Stimulated activated CD8-positive, alpha-beta memory T cell treated with anti-CD3 and anti-CD28 coated beads, Interleukin-15, amount 100 ng/mL, for 1 hour (primary cell): ENCODE measurements at places on chromosomes 1 and 21.

GRCh38 chr1:116891396-116892079, 18.2 kb upstream of the PTGFRN start:
- no peak for DNase-seq

DNA sequence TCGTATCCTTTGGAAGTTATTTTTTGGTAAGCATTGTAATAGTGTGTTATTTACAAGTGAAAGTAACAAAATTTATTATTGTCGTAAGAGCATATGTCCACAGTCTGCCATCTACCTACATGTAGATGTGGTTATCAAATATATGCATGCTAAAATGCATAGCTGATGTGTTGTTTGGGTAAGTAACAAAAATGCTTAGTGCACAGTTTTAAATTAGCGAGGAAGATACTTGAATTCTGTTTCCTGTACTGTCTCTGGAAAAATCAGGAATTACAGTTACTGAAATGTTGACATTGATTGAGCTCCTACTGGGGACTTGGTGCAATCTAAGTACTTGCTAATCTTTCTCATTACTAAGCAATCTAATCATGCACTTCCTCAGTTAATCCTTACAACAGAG, 14.3 kb downstream of the WDR64 start:
- no peak for DNase-seq

DNA sequence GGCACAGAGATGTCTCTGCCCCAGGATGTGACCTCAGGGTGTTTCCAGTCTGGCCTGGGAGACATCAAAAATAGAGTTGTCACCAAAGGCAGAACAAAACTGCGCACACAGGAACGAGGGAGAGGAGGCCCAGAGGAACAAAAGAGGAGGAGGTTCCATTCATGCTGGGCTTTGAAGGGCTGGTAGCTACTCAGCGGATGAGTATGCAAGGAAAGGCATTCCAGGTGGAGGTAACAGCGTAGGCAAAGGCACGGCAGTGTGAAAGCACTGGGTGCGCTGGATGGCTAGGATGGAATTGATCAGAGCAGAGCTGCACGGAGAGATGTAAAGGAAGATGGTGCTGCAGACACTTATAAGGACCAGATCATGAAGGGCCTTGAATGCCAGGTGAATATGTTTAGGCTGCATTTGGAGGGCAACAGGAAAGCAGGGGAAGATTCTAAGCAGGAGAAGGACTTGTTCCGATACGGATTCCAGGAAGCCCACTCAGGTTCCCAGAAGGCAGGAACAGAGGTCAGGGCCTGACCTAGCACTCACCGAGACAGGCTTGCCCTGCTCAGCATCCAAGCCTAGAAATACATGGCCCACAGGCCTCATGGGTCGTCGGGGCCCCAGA, 6.3 kb downstream of the COL16A1 start:
- DNase-seq: no peak

DNA sequence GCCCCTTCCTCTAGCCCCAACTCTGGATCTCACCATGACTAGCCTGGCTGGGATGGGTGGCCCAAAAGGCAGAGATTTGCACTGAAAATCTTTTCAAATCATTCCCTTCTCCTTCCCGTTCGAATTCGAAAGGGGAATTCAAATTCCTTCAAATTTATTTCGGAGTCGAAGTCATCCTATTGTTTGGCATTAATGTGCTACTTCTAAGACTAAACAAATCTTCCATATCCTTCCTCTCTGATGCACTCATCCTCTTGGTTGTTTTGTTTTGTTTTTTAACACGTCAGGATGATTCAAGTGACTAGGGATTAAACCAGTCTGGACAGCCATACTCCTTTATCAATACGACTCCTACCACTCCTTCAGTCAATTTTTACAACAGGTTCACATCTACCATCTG, 95.5 kb upstream of the SGIP1 start:
- no peak for DNase-seq

- DNase-seq: peak; percentile 53
These were observed 8.1 kb upstream of the TMEM183A start for GRCh38 chr1:202998836-202999750.

GRCh38 chr1:177278626-177279390, 108.0 kb downstream of the BRINP2 start:
- DNase-seq: no peak

- DNase-seq: peak; percentile 69
These were observed 3.3 kb upstream of the DENND2D start for GRCh38 chr1:111203681-111204200.

- no peak for DNase-seq
These were observed 110.3 kb upstream of the CHRM3 start for GRCh38 chr1:239276051-239276450.

- DNase-seq: no peak
These were observed 498.3 kb downstream of the NPHP4 start for GRCh38 chr1:5493851-5494311.

DNA sequence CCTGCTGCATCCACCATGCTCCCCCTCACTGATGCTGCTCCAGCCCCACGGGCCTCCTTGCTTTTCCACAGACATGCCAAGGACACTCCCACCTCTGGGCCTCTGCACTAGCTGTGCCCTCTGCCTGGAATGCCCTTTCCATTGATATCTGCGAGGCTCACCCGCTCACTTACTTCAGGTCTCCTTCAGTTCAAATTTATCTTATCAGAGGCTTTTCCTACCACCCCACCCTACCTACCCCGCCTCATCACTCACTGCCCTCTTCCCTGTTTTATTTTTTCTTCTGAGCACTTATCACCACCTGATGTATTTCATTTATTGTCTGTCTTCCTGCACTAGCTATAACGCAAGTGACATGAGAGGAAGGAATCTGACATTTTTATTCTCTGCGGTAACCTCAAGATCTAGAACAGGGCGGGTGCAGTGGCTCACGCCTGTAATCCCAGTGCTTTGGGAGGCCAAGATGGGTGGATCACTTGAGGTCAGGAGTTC, 7.0 kb downstream of the HSPG2 start:
- DNase-seq: no peak

- no peak for DNase-seq
These were observed 153.3 kb upstream of the RUNX1 start for GRCh38 chr21:35202431-35202830.

DNA sequence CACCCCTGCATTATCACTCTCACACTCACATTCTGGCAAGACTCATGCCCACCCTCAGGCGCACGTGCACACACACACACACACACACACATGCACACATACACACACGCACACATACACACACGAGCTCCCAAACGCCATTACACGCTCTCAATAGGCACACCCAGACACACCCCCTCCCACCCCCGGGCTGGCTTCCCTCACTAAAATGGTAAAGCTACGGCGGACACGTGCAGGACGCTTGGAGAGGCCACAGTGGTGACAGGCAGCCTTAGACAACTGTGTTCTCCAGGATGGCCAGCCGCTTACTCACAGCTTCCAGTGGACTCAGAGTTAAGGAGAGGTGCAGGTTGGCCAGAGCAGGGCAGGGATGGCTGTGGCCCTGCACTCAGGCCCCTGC, 10.1 kb downstream of the MATN1 start:
- no peak for DNase-seq

GRCh38 chr1:78651241-78651640, 1.6 kb downstream of the IFI44 start:
- DNase-seq: no peak

GRCh38 chr1:60619581-60619980, 462.8 kb upstream of the NFIA start:
- DNase-seq: no peak

DNA sequence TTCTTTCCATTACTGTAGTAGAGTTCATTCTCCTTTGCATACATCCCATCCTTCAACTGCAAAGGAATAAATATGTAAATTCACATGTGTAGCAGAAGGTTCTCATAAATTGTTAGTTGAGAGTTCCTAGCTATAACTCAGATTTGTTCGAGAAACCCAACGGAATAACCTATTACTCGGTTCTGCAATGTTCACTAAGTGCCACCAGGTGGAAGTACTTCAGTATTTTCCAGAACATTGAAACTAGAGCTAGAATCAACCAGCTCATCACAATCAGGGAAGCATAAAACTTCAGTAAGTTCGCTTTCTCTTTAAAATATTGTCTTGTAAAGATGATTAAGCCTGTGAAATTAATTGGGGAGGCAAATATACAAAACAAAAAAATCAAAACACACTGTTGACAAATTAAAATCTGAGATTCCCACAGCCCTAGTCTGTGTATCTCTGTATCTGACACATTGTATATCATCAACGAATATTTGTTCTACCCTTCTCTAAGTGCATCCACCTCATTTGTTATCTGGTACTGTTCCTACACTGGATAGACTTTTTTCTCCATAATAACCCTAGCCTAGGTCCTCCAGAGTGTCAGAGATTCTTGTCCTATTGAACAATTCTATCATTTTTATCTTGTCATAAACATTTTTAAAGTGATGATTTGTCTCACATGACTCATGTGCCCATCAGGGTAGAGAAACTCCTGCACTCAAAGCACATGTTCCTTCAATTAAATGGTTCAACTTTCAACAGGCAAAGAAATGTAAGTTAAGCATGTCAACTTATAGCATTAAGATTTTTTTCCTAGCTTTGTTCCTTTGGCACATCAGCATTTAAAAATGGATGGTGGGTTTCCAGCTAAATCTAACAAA, 31.9 kb downstream of the MROH9 start:
- DNase-seq: no peak

DNA sequence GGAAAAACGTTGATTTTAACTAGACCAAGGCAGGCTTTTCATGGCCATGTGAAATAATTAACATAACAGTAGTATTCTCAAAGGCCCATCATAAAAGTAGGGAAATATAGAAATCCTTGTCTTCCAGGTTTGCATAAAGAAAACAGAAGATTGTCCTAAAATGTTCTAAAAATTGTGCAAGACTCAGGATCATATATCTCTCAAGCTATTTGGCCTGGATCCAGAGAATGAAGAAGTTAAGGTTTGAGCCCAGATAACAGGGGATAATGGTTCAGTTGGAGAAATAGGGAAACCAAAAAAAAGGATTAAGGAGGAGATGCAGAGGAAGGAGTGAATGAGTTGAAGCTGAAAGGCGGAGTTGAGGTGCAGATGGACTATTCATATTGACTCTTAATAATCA, 555.5 kb upstream of the NR5A2 start:
- no peak for DNase-seq

GRCh38 chr1:40634901-40635655, 30.4 kb downstream of the RIMS3 start:
- DNase-seq: no peak

- DNase-seq: no peak
These were observed at the start of gene MROH7 for GRCh38 chr1:54640863-54641836. MROH7 (plus strand) TSS chr1:54641786; CDS start chr1:54652927, 11,141 bp downstream.

- DNase-seq: no peak
These were observed 53.0 kb upstream of the TIAM1 start for GRCh38 chr21:31397030-31397429.

GRCh38 chr21:37868446-37869295, 47.6 kb downstream of the KCNJ6 start:
- no peak for DNase-seq

- no peak for DNase-seq
These were observed 422 bp upstream of the RSBN1 start for GRCh38 chr1:113812661-113813135.

DNA sequence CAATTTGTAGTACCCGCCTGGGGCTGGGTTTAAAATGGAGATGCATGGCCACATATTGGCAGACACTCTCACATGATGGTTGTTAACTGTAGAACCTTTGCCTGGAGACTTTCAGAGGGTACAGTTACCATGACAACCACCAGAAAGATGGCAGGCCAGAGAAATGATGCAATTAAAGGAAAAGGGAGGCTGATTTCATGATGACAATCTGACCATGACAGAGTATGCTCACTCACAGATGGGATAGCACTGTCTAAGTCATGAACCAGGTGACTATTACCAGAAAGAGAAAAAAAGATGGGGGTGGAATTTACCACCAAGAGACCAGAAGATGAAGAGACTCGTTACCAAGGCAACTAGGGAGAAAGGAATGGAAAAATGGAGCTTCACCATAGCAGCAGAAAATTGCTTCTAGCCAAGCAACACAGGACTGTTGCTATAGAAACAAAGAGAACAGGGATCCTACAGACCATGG, 3.5 kb upstream of the TRIT1 start:
- no peak for DNase-seq

- DNase-seq: no peak
These were observed 1600.0 kb downstream of the BRINP3 start for GRCh38 chr1:188877668-188878067.

DNA sequence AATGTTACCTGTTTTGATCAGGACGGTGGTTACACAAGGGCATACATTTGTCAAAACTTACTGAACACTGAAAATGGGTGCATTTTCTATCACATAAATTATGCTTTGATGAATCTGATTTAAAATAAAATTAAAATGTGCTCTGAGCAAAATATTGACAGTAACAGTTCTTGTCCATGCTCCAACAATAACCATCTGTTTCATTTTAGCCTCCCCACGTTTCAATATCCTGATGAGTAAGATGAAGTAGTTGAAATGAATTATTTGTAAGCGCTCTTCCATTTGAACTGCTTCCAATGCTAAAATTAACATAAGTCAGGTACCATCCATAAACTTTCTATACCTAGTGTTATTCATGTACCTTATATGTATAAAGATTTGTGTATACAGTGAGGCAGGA, 365.4 kb downstream of the LTN1 start:
- no peak for DNase-seq

DNA sequence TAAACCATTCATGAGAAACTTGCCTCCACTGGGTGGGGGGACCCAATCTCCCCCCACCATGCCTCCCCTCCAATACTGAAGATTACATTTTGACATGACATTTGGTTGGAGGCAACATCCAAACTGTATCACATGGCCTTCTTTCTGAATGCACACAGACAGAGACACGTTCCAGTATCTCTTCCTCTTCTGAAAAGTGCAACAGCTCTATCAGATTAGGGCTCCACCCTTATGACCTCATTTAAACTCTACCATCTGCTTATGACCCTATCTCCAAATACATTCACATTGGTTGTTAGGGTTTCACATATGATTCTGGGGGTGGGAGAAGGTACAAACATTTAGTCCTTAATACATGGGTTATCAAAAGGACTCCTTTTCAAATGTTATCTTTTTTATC, 481.8 kb upstream of the NFIA start:
- DNase-seq: no peak

DNA sequence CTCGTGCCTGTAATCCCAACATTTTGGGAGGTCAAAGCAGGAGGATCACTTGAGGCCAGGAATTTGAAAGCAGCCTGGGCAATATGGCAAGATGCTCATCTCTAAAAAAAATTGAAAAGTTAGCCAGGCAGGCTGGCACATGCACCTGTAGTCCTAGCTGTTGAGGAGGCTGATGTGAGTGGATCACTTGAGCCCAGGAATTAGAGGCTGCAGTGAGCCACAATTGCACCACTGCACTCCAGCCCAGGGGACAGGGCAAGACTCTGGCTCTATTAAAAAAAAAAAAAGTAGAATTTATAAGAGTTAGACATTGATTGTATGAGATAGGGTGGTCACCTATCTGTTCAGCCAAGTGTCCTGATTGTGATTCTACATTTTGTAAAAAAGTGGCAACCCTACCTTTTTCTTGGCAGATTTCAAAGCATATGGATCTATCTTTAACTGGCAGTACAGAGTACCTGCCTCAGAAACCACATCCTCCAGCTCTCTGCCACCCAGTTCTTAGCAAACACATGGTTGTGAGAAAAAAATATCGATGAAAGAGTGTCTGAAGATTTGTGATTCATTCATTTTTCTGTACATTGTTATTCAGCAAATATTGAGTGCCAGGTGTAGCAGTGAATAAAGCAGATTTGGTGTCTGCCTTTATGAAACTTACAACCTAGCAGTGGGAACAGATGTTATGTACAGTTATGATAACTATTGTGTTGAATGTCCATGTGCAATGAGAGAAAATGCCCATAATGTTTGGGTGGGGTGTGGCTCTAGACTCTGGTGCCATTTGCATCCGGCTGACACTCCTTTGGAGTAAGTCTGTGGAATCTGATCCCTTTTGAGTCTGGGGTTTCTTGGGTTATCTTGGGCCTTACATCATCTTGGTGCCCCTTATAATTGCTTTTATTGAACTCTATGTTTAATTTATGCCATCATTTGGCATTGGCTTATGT, 82.5 kb downstream of the ST3GAL3 start:
- DNase-seq: no peak
